ENCODE measurements at places on chromosomes 5 and 9. TPM values are rescaled to one million over a fixed set of nuclear protein-coding genes. Genes with fewer than 3 reads are reported as not detected.

Gene GAS1
- total RNA-seq = 8.5 TPM

Gene MYMK
- 1.0 TPM for total RNA-seq

Gene LAMC3
- total RNA-seq = 3.7 TPM

Gene ACSL6
- total RNA-seq = not detected

Gene POLR3G
- total RNA-seq = 0.72 TPM

Gene CDC20B
- under 0.01 TPM for total RNA-seq

Gene NR5A1
- not detected for total RNA-seq

Gene DOCK2
- total RNA-seq = 1.6 TPM

Gene C9
- total RNA-seq = not detected

Gene PCA3
- total RNA-seq = not detected

Gene TAF1L
- not detected for total RNA-seq

Gene ABCA1
- total RNA-seq = 36.3 TPM

Gene GARNL3
- total RNA-seq = 0.96 TPM

Gene GRXCR2
- not detected for total RNA-seq

Gene CERT1
- total RNA-seq = 8.7 TPM

Gene MYO10
- total RNA-seq = 37.0 TPM

Gene LHX3
- not detected for total RNA-seq

Gene ZNF366
- total RNA-seq = under 0.01 TPM

Gene ADAMTSL1
- 1.0 TPM for total RNA-seq

Gene GNA14
- total RNA-seq = 0.40 TPM

Gene ADAMTS6
- 32.3 TPM for total RNA-seq

Gene SOHLH1
- total RNA-seq = not detected

Gene ENTPD2
- total RNA-seq = not detected

Gene ENTPD8
- total RNA-seq = not detected

Gene RLN1
- total RNA-seq = not detected

Gene CAMK4
- total RNA-seq = 7.3 TPM

Gene PCDHA10
- not detected for total RNA-seq

Gene RORB
- total RNA-seq = 3.1 TPM

Gene PPP2R2B
- not detected for total RNA-seq

Gene POU5F2
- 0.13 TPM for total RNA-seq

Gene TRPM6
- not detected for total RNA-seq

Gene CNTLN
- 6.3 TPM for total RNA-seq

Gene LMNB1
- 86.6 TPM for total RNA-seq

Gene SCAI
- 10.4 TPM for total RNA-seq

Gene PRRC1
- 72.3 TPM for total RNA-seq

Gene GPSM1
- 71.6 TPM for total RNA-seq

Gene SOX30
- total RNA-seq = not detected

Gene ACOT12
- total RNA-seq = not detected

Gene PCDHAC2
- not detected for total RNA-seq

Gene RAB3C
- total RNA-seq = not detected

Gene FOXB2
- not detected for total RNA-seq

Gene MARCOL
- total RNA-seq = not detected

Gene SLCO6A1
- not detected for total RNA-seq

Gene TMEM174
- not detected for total RNA-seq

Gene C1QTNF3
- 0.64 TPM for total RNA-seq

Gene BRD3OS
- total RNA-seq = 15.5 TPM

Gene CCT5
- total RNA-seq = 193 TPM

Gene MXD3
- 30.7 TPM for total RNA-seq

Gene TAF11L7
- not detected for total RNA-seq

Gene C9orf153
- not detected for total RNA-seq

Gene ADAMTS12
- total RNA-seq = 82.2 TPM

Gene SAXO1
- total RNA-seq = not detected

Gene NKD2
- total RNA-seq = 102 TPM

Gene RPP25L
- 30.1 TPM for total RNA-seq

Gene MBLAC2
- total RNA-seq = 3.4 TPM
